ENCODE measurements at places on chromosomes 4 and X.

DNA sequence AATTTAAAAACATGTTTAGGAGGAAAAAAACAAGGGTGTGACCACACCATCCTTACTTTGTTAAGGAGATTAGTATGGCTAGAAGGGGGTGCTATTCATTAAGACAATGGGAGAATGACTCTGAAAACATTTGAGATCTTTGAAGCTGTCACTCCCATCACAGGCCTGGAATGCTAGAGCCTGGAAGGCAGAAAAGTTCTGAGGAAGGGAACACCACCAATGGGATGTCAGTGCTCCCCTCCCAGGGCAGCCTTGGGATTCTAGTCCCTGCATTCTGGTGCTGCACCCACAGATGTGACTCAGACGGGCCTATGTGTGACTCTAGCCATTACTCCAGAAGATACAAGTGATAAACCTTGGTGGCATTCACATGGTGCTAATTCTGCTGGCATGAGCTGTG lies 162.2 kb upstream of the ANXA10 start:
- no peak for DNase-seq

DNA sequence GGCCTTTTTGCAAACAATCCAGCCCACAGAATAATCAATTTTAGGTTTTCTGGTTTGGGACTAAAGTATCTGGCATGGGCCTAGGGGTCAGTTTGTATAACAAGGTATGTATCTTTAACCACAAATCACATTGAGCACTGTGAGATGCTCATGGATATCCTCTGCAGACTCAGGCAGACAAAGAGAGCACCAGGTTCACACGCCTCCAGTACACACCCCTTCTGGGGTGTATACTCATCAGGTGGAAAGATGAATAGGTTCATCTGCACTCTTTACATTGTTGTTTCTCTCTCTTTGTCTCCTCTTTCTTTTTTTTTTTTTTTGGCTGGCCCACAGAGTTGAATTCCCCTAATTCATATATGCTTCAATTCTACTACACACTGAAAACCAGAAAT lies 21.1 kb downstream of the TEC start:
- no peak for DNase-seq

GRCh38 chrX:47489507-47490275 lies 6.7 kb upstream of the ZNF41 start:
- DNase-seq, result no peak

DNA sequence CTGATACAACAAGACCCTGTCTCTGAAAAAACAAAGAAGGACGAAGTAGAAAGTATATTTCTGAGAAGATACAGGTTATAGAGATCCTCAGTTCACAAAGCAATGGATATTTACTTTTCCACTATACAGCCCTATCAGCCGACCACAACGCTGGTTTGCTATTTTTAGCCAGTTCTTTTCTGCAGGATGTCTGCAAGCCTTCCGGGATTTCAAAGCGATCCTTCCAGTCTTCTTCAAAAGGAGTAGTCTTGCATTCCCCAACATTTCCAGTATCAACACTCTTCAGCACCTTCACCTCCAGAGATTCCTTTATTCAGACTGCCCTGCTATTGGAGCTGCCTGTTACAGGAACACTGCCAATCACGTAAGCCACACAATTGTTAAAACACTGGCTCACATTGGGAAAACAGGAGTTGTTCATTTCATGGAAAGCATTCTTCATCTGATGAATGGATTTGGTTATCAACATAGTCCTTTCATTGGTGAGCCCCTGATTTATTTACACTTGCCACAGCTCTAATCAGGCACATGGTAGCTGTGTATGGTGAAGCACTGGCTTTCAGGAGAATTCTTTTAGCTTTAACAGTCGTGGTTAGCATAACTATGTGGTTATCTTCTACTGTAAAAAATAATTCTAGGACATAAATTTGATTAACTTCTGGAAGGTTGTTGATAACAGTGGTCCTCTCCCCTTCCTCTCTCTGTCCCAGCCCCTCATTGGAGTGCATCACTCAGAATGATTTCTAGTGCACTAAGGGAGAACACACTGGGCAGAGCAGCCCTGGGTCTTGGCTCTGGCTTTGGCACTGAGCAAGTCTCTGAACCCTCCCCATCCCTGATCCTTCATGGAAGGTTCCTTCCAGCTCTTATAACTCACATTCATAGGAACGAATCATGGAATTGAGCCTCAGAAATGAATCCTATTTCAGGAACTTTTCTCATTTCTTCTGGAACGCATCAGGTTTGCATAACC lies 109.9 kb upstream of the SORBS2 start:
- DNase-seq, result no peak

DNA sequence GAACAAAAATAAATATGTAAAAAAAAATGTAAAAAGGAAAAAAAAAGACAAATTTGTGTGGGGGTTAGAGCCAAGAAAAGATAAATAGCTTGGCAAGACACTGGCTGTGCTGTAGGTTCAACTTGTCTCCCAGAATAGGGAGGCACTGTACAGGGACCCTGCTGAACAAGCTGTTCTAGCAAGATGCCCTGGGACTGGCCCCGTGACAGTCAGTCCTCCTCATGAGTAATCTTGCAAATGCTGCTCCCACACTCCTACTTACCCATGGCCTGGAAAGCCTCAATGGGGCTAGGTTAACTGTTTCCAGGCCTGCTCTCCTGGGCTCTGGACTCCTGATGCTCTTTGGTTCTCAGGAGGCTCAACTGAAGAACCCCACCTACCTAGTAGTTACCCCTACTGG lies 106.8 kb downstream of the ATG4A start:
- no peak for DNase-seq

- DNase-seq, result no peak
Observed at GRCh38 chrX:53084043-53084570, 1.9 kb downstream of the TSPYL2 start.

DNA sequence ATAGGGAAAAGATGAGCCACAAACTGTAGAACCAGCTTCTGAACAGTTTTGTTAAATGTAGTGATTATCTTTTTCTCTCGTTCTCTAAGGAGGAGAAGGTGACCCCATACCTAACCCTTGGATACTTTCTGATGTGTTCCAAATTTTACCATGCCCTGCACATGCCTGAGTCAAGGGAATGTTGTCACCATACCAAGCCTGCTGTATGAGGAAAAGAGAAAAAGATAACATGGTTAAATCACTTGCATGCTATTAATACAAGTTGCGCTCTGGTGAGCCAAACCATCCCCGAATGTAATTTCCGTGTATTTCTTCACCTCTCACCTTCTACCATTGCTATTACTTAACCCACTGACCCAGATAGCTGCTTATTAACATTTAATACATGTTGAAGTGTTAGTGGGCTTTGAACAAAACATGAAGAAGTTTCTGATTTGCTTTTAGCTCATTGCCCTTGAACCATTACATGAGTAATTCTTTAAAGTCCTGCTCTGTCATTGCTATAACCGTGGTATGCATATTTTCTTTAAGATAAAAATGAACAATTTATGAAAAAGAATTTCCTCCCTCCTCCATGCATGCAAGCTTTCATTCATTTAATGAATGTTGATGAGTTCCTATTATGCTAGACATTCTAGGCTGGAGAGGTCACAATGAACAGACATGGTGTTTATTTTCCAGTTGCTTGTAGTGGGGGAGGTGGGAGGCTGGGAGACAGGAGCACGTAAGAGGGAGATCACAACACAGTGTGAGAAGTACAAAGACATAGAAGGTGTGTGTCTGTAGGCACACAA lies 13.6 kb upstream of the KIT start:
- no peak for DNase-seq

GRCh38 chr4:168612450-168613135 lies 115.7 kb downstream of the PALLD start:
- no peak for DNase-seq

- no peak for DNase-seq
Observed at GRCh38 chr4:148831945-148832344, 389.7 kb upstream of the NR3C2 start.

Measured in activated T-cell treated with anti-CD3 and anti-CD28 coated beads for 1 hour (primary cell).